ENCODE measurements at places on chromosomes 6 and 20. TPM values are rescaled to one million over a fixed set of nuclear protein-coding genes. Genes with fewer than 3 reads are reported as not detected.
A peak's percentile ranks its signal among the peaks of the same experiment; 100 is the strongest.

DNA sequence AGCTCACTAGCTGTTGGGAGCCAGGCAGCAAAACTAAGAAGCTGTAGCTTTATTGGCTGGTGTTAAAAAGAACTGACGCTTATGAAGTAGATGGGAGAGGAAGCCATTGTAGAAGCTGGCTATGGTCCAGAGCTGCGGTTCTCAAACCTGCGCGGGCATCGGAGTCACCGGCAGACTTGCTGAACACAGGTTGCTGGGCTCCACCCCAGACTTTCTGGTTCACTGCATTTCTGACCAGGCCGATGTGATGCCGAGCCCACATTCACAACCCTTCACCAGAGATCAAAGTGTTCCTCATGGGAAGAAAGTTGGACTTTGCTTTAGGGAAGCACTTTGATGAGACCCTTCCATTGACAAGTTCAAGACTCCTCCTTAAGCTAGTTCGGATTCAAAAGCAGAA is 231.6 kb downstream of the QKI start:
- DNase-seq = no peak

- DNase-seq = peak; percentile 0
Observed at GRCh38 chr6:56292505-56293181, 45.3 kb upstream of the COL21A1 start.

GRCh38 chr20:21682521-21682954 is 22.9 kb upstream of the PAX1 start:
- no peak for DNase-seq

DNA sequence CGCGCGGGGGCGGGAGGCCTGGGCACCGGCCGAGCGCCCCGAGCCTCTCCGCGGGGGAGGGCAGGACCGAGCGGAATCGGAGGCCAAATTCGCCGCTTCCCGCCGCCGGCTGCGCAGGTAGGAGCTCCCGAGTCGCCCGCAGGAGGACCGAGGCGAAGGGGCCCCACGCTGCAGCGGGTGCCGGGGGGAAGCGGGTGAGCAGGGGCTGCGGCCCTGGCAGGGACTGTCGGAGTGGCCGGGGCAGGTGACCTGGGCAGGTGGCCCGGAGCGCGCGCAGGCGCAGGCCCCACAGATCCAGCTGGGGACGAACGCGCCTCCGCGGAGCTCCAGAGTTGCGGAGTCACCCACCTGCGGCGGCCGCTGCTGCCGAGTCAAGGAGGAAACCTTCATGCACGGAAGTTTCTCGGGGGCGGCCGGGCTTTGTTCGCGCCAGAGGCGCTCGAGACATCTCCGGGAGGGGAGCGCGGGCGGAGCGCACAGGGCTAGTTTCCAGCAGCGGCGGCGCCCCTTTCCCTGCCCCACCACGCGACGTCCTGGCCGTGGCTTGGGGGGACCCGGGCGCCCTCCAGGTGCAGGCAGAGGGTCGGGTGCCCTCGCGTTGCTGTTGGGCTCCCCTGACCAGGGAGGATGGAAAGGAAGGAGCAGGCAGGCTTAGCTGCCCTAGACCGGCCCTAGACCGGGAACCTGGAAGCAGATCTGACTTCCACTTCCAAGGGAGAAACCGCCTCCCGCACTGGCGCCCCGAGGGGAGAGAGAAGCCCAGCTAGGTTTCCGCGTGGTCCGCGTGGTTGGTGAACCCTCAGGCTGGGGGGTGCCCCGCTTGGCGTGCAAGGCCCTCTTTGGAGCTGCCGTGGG is 590 bp downstream of the SLCO4A1 start:
- DNase-seq = peak; percentile 66

GRCh38 chr6:1527073-1527457 is 82.7 kb upstream of the FOXC1 start:
- DNase-seq = peak; percentile 47

SH3BGRL2 gene
- total RNA-seq = 21.2 TPM

DNA sequence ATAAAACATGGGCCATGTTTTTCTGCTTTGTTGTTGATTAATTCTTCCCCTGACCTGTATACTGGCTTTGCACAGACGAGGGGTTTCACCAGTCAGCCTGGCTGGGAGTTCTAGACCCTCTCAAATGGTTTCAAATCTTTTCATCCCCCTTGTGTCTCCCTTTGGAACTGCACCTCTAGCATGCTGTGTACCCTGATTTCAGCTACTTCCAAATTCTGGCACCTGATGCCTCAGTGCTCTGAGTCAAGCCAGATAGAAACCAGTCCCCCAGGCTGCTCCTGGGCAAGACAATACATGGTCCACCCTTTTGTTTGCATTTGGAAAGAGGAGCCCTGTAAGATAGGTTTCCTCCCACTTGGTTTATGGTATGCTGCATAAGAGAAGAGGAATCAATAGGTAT is 290.2 kb downstream of the BTBD3 start:
- DNase-seq = no peak

DNA sequence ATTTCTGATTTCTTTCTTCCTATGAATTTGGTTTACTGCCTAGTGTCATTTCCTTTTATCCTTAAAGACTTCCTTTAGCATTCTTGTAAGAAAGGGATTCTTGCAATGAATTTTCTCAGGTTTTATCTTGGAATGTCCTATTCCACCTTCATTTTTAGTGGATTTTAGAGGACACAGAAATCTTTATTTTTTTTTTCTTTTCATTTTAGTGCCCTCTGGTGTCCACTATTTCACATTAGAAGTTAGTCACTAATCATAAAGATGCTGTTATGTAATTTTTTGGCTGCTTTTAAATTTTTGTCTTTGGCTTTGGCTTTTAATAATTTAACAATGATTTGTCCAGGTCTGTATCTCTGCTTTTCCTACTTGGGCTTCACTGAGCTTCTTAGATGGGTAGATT is 28.1 kb downstream of the LMBRD1 start:
- DNase-seq = no peak

DNA sequence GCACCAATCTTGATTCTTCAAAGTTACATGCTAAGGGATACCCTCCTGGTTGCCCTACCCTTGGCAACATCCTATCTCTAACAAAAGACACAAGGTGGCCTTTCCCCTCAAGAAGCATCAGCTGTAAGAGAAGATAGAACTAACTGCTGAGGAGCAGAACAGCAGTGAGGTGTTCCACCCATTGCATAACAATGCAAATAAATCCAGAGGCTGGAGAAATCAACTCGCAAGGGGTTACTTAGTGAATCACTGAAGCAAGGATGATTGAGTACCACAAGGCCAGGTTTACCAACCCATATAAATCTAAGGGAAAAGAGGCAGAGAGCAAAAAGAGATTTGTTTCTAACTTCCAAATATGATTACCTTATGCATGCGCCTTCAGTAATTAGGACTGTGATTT is 36.7 kb downstream of the F13A1 start:
- DNase-seq = no peak

- DNase-seq = no peak
Observed at GRCh38 chr20:9838035-9838377, 870 bp downstream of the PAK5 start.

- no peak for DNase-seq
Observed at GRCh38 chr6:14074476-14075094, 43.0 kb upstream of the CD83 start.

PLTP gene
- 19.0 TPM for total RNA-seq

GRCh38 chr6:89610149-89610642 is 28.4 kb downstream of the LYRM2 start:
- DNase-seq = peak; percentile 3

DNA sequence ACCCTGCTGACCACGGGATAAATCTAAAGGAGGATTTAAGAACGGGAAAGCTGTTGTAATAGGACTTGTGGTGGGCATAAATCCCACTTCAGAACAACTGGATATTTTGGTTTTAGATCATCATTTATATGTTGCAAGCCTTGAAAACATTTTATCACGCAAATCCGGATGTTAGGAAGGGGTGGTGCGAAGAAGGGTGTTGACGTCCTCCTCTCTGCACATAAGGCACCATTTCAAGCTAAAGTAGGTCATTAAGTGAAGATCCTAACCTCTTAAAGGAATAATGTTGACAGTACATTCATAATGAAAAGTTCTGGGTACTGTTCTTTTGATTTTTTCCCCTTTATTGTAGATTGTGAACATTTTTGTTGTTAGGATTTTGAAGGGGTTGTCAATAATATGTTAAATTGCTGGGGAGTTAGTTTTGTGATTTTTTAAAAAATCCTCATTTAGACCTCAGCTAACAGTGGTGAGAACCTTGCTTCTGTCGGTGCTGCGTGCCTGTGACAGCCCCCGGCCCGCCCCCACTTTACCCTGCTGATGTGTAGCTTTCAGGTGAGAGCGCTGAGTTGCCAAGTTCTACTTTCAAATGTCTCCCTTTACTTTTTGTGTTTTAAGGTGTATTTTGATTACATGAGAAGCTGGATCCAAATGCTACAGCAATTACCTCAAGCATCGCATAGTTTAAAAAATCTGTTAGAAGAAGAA is 88.8 kb downstream of the MAP3K4 start:
- no peak for DNase-seq

C20orf141 gene
- not detected for total RNA-seq

DNA sequence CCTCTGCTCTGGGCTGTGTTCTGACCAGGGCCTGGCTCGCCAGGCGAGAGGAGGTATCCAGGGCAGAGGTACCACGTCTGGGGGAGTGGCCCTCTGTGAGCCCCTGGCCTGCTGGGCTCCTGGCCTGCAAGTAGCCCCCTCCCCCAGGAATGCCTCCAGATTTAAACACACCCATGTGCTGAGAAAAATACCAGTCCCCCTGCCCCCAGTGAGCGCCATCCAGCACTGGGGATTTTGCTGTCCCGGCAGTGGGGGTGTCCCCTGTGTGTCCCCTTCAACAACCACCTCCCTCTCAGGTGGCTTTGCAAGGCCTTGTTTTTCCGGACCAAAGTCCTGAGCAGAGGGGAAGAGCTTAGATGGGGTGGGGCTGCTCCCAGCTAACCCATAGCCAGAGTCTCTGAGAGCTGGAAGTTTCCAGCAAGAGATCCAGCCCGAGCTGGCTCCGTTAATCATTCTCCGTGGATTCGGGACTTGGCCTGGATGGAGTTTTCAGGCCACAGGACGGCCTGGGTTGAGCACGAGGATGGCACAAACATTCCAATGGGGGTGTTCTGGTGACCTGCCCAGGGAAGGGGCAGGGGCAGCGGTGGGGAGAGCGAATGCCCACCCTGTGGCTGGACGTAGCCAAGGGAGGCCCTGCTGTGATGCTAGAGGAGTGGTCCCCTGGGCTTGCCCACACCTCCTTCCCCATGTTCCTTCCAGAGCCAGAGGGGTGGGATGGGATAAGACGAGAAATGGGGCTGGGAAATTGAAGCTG is 29.0 kb downstream of the PCK1 start:
- no peak for DNase-seq

- DNase-seq = no peak
Observed at GRCh38 chr6:33754222-33754621, 7.5 kb upstream of the IP6K3 start.

TSBP1 gene
- not detected for total RNA-seq

DNA sequence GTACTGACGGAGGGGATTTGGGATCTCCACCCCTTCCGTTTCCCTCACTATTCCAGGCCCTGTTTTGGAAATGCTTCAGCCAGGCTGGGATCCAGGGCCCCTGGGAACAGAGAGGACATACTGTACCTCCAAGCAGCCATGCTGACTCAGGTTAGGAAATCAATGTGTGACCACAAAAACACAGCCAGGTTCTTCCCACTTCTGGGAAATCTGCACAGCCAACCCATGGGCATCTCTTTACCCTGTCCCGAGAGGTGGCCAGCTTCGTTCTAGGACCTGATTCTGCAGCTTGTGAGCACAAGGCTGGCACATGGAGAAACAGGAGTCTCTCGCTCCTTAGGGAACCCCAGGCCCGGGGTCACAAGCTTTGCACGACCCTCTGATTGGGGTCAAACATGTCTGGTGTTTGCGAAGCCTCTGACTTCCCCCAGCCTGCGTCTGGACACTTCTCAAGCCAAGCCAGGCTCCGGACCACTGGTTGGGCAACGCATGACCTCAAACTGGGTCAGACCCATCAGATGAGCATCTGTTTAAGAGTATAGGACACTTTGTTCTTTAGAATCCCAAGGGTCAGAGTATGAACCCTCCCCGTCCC is 8.3 kb upstream of the TTPAL start:
- no peak for DNase-seq

GRCh38 chr20:9270831-9271230 is 201.9 kb downstream of the PLCB4 start:
- DNase-seq = no peak

PBOV1 gene
- not detected for total RNA-seq

DNA sequence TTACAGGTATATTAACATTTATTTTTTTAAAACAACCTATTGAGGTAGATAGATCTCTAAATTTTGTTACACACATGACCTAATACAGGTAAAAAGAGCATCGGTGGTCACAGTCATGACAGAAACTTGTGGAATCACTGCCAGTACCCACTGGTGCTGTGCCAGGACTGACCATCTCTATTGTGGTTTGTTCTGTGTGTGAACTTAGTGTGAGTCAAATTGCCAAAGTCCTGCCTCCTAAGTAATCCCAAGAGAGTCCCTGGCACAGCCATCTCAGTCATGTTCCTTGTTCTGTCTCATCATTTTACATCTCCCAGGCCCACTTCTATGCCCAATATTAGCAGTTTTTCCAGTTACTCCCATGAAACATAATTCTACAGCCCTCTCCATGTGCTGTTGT is 21.4 kb downstream of the GSTA2 start:
- DNase-seq = no peak

PRKN gene
- 5.9 TPM for total RNA-seq

DNA sequence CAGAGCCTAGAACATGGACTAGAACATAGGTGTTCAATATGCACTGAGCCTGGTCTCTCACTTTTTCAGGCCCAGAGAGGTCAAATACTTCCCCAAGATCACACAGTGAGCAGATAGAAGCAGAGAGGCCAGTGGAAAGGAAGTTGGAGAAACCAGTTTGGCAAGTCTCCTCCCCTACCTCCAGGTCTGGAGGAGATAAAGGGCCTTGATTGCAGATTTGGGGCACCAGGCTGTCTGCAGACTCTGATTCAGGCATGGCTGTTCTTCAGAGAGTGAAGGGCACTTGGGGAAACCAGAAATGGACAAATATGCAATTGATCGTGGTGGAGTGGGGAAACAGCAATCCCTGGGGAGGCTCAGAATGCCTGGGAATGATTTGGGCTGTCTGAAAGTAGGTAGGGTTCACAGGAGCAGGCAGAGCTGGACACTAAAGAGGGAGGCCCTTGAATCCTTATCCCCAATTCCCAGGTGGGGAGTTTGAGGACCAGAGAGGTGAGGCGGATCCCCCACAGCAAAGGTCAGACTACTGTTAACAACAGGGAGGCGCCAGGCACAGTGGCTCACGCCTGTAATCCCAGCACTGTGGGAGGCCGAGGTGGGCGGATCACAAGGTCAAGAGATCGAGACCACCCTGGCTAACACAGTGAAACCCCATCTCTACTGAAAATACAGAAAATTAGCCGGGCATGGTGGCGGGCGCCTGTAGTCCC is 2.3 kb downstream of the PEDS1 start:
- no peak for DNase-seq

PRR18 gene
- 0.47 TPM for total RNA-seq

GRCh38 chr20:3775457-3776108 is 5.7 kb downstream of the SPEF1 start:
- no peak for DNase-seq

All from occipital lobe (tissue), 3 donors.